Astrocyte (in vitro differentiated cells and primary cell): ENCODE measurements at places on chromosomes 5 and 9. TPM values are rescaled to one million over a fixed set of nuclear protein-coding genes. Genes with fewer than 3 reads are reported as not detected.

ZNF483 gene
- total RNA-seq = 1.8 and 2.5 TPM in 2 replicates

ADAMTS16 gene
- total RNA-seq = 5.7 and 11.4 TPM in 2 replicates

CACNA1B gene
- total RNA-seq = 3.1 and 3.5 TPM in 2 replicates

SH2D3C gene
- total RNA-seq = 4.6 and 5.8 TPM in 2 replicates

PCDHB4 gene
- total RNA-seq = 1.0 and 1.1 TPM in 2 replicates

SV2C gene
- 0.05 TPM in 2 replicates for total RNA-seq

SLC27A6 gene
- total RNA-seq = 0.17 and 0.39 TPM in 2 replicates

ADAMTS2 gene
- 18.8 and 26.6 TPM in 2 replicates for total RNA-seq

SLC34A1 gene
- total RNA-seq = not detected in 2 replicates

SNCB gene
- 2.7 and 3.4 TPM in 2 replicates for total RNA-seq

TSSK1B gene
- 0.20 and 0.41 TPM in 2 replicates for total RNA-seq

SLC1A3 gene
- 20.9 and 23.8 TPM in 2 replicates for total RNA-seq

WDR38 gene
- not detected in 2 replicates for total RNA-seq

SGCD gene
- 2.9 and 5.6 TPM in 2 replicates for total RNA-seq

DPYSL3 gene
- 197 and 198 TPM in 2 replicates for total RNA-seq

CBY3 gene
- not detected in 2 replicates for total RNA-seq

LHFPL2 gene
- 17.0 and 19.8 TPM in 2 replicates for total RNA-seq

DHFR gene
- total RNA-seq = 11.9 and 14.4 TPM in 2 replicates

IL33 gene
- total RNA-seq = not detected in 2 replicates

ADGRV1 gene
- total RNA-seq = 5.4 and 10.0 TPM in 2 replicates

OR1Q1 gene
- not detected in 2 replicates for total RNA-seq

NR4A3 gene
- total RNA-seq = 3.2 and 3.6 TPM in 2 replicates

NME5 gene
- total RNA-seq = 2.9 and 3.2 TPM in 2 replicates

SLC46A2 gene
- total RNA-seq = not detected in 2 replicates

PDE6A gene
- 0.14 and 0.17 TPM in 2 replicates for total RNA-seq

ZNF658 gene
- 2.5 and 3.1 TPM in 2 replicates for total RNA-seq

TAF11L5 gene
- total RNA-seq = not detected in 2 replicates

GARIN3 gene
- total RNA-seq = not detected in 2 replicates

ASS1 gene
- total RNA-seq = 117 and 182 TPM in 2 replicates

LHX6 gene
- total RNA-seq = 0.34 and 0.53 TPM in 2 replicates

ELOVL7 gene
- total RNA-seq = 0.72 and 1.0 TPM in 2 replicates

FSTL4 gene
- total RNA-seq = not detected in 2 replicates

ZNF354B gene
- 9.5 and 9.8 TPM in 2 replicates for total RNA-seq

FAM153A gene
- total RNA-seq = not detected in 2 replicates

SOX30 gene
- 0.14 and 0.19 TPM in 2 replicates for total RNA-seq

KIF24 gene
- total RNA-seq = 0.79 and 0.86 TPM in 2 replicates

GRXCR2 gene
- total RNA-seq = not detected in 2 replicates

MARCOL gene
- total RNA-seq = not detected in 2 replicates

AMACR gene
- 11.5 and 13.4 TPM in 2 replicates for total RNA-seq

SHC3 gene
- total RNA-seq = 3.1 and 4.6 TPM in 2 replicates

PHF24 gene
- total RNA-seq = 0.07 and 0.16 TPM in 2 replicates
